ENCODE measurements at places on chromosomes 13 and 19. TPM values are rescaled to one million over a fixed set of nuclear protein-coding genes. Genes with fewer than 3 reads are reported as not detected.

DNA sequence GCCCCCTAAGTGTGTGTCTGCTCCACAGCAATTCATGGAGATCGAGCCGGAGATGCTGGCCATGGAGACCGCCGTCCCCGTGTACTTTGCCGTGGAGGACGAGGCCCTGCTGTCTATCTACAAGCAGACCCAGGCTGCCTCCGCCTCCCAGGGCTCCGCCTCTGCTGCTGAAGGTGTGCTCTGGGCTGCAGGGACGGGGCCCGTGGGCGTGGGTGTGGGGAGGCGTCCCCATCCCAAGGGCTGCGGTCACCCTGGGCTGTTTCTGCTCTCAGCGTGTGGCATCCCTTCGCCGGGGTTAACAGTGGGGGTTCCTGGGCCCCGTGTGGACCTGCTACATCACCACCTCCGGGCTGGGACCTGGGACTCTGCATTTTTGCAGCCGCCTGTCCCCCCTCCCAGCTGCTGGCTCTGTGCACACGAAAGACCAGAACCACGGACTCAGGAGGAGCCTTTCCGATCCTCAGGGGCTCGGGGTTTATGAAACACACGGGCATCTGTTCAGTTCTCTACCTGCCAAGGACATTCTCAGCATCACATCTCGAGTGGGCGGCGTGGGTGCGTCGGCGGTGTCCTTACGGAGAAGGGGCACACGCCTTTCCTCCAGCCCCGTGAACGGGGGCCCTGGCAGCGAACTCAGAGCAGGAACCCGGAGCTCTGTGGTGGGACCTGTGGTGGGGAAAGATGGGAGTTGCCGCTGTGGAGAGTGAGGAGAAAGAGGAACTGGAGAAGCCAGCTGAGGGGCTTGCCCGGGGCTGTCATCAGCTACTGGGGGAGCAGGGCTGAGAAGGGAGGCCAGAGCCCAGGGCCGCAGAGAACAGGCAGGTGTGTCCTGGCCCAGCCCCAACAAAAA is 7.8 kb downstream of the NCLN start:
- no peak overlapping the region for H3K4me3 ChIP-seq
- H3K36me3 ChIP-seq = no peaks in the 10 kb centered on the region
- no peak overlapping the region for H3K27ac ChIP-seq
- H3K27me3 ChIP-seq = no peaks in the 10 kb centered on the region
- DNase-seq = no peak

DNA sequence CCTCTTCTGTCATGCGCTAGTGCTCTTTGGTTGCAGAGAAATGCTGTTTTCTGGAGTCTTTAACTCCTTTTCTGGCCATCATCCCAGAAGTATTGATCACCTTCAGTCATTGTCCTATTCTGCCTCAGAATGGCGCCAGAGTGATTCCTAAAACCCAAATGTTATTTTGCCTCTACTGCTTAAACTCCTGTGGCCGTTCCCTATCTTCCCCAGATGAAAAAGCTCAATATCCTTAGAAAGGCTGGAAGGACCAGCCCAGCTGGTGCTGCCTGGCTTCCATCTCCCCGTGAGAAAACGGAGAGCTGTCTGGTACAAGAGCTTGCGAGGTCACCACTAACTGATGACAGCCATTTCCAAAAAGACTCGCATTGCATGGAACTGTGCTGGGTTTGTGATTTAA is 179.1 kb downstream of the RBM26 start:
- no peaks in the 10 kb centered on the region for H3K36me3 ChIP-seq
- DNase-seq = no peak
- H3K4me3 ChIP-seq = no peak overlapping the region
- H3K4me1 ChIP-seq = no peaks in the 10 kb centered on the region
- H3K27ac ChIP-seq = no peak overlapping the region

Gene COL4A1
- total RNA-seq = 40.0 TPM

DNA sequence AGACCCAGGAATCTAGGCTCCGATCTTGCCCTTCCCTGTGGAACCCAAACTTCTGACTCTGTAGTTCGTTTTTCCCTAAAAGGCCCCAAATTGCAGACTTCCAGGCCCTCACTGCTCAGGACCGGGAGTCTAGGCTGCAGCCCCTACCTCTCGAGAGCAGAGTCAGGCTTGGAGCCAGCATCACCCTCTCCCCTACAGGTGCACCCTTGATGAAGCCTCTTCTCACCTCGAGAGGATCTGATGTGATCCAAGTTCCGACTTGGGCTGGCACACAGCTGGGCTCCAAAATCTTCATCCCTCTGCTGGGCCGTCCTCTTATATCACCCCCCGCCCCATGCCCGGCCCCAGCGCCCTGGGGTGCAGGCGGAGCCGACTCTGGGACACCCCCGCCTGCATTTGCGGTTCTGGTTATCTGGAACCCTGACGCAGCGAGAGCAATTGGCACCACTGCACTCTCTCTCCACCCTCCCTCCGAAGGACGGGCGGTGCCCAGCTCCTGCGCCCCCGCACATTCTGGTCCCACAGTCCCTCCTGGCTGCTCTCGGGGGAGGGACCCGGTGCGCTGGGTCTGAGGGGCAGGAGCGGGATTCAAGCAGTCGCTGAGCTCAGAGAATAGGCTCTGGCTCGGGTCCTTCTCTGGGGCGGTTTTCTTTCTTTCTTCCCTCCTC is at the start of gene KLK7:
KLK7 (minus strand) TSS at position 293 of the 668 bp plus-strand sequence. CDS start 1,518 bp downstream, outside the sequence.
- no peak for DNase-seq
- peaks cover 5% of the 10 kb centered on the region for H3K4me1 ChIP-seq
- no peak within 1 kb of the TSS for H3K27ac ChIP-seq
- peak within 1 kb of the TSS; percentile 31 for H3K4me3 ChIP-seq
- no peaks in the 10 kb centered on the region for H3K36me3 ChIP-seq
- H3K27me3 ChIP-seq = no peaks in the 10 kb centered on the region

DNA sequence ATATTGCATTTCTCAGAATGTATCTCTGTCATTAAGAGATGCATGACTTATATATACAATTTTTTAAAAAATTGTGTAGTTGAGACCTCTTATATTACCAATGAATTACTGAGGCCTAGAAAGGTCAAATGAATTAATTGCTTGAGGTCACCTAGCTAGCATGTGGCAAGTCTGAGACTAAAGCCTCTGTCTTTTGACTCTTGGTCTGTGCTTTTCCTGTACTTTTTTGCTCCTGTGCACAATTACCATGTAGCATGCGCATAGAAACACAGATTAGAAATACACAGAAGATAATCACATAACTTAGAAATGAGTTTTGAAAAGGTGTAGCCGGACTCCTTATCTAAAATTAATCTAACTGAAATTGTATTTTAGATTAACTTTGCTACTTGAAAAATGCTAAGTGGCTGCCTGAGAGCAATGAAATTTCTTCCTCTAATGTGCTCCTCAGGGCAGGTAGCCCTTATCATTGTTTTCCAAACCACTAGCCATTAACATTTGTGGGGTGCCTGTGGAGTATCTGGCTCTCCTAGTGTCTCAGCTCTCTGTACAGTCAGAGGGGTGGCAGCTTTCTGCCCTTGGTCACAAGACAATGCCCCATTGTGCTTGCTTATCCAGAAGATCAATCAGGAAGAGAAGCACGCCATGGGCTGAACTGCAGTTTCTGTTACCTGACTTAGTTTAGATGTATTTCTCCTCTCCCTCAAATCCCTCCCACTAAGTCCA is 119.6 kb downstream of the RFC3 start:
- no peak overlapping the region for H3K4me3 ChIP-seq
- no peaks in the 10 kb centered on the region for H3K4me1 ChIP-seq
- DNase-seq = no peak
- H3K27me3 ChIP-seq = no peaks in the 10 kb centered on the region
